ENCODE measurements at places on chromosomes 11 and 22.
A peak's percentile ranks its signal among the peaks of the same experiment; 100 is the strongest.

DNA sequence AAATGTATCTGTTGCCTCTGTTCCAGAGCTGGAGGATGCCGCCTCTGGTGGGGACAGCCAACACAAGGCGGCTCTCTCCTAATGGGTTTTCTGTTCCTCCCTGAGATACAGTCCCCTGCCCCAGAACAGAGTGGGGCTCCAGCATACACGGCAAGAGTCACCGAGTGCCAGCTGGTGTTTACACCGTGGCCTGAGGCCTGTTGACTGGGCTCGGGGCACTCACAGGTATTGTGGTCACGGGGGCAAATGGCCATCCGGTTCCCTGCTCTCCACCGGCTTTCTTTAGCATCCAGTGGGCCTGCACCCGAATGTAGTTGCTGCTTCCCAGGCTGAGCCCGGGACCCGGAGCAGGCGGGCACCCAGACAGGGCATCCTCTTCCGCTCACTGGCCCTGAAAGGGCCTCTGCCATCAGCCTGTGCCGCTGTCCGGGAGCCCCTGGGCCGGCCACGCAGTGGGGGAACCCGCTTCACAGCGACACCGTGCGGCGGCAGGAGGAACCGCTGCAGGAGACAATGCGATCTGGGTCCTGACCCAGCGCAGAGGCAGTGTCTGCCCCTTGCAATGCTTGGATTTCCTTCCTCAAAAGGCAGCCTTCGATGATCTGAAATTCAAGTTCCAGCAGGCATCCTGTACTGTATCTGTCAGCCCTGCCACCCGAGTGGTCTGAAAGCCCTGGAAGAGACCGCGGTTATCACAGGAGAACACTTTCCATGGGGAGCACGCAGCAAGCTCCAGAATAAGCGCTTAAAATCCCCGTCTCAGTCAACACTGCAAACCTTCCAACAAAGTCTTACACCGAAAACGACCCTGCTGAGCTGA lies 859 bp upstream of the KRTAP5-5 start:
- peak; percentile 36 for DNase-seq

- no peak for DNase-seq
These were observed 45.2 kb downstream of the ARHGEF12 start for GRCh38 chr11:120381401-120381800.

- no peak for DNase-seq
These were observed 19.2 kb downstream of the FAM168A start for GRCh38 chr11:73578592-73579185.

GRCh38 chr11:35536470-35536869 lies 11.1 kb upstream of the PAMR1 start:
- DNase-seq: no peak

DNA sequence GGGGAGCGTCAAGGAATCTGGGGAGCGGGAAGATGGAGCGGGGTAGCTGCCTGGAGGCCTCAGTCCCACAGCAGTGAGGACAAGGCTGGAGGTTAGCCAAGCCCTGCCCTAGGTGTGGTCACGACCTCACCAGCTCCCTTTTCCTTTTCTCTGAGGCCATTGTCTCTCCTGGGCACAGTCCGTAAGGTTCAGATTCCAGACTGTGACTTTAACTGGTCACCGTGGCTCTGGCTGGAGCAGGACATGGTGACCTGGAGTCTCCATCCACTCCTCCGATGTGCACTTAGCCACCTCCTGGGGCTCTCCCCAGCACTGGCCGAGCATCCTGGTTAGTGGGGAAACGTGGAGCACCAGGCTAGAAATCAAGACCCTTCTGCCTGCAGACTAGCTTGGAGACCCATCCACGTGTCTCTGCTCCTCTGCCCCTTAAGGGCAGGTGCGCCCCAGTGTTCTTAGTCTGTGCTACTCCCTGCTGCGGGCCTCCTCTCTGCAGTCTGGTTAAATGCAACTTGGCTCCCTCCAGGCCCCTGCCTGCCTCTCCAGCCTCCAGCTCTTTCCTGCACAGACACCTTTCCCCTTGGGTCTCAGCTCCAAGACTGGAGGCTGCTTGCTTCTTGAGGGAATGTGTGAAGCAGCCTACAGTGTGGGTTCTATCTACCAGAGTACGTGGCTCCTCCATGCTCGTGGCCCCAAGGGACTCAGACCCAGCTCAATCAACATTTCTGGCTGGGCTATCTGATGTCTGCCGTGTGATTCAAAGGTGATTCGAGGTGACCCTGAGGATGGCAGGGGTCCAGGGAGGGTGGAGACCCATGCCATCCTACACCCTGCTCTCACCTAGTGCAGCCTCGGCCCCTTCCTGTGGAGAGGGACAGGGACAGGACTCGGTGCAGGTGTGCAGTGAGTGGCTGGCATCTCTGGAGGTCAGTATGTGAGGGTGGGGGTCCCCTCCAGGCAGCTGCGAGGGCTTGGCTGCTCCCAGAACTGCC lies 5.2 kb downstream of the SLC25A1 start:
- DNase-seq: no peak

DNA sequence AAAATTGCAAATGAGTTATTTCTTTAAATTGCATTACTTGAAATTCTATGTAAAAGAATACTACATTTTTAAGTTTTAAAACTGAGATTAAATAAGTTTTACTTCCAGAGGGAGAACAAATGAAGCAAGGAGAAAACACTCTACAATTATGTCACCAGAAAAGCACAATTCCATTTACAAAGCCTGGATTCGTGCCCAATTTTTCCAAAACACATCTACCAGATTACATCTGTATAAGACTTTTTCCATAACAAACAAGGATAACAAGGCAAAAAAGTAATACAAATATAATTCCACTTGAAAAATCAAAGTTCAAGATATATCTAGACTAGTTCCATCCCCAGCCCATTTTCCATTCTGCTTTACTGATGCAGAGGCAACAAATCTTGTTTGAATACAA lies 40.5 kb downstream of the MTMR2 start:
- no peak for DNase-seq

- DNase-seq: no peak
These were observed 453.9 kb upstream of the CCDC179 start for GRCh38 chr11:23314162-23314561.

- no peak for DNase-seq
These were observed 475 bp upstream of the AIP start for GRCh38 chr11:67482275-67482826.

GRCh38 chr11:123505546-123506299 lies 75.7 kb downstream of the GRAMD1B start:
- no peak for DNase-seq
